ENCODE measurements at places on chromosomes 2 and 18.

- DNase-seq = no peak
Observed at GRCh38 chr2:162435157-162435556, 91.2 kb downstream of the GCA start.

GRCh38 chr2:101133492-101134100 lies 17.6 kb downstream of the TBC1D8 start:
- DNase-seq = no peak

GRCh38 chr2:207385076-207385475 lies 144.7 kb upstream of the CREB1 start:
- DNase-seq = no peak

DNA sequence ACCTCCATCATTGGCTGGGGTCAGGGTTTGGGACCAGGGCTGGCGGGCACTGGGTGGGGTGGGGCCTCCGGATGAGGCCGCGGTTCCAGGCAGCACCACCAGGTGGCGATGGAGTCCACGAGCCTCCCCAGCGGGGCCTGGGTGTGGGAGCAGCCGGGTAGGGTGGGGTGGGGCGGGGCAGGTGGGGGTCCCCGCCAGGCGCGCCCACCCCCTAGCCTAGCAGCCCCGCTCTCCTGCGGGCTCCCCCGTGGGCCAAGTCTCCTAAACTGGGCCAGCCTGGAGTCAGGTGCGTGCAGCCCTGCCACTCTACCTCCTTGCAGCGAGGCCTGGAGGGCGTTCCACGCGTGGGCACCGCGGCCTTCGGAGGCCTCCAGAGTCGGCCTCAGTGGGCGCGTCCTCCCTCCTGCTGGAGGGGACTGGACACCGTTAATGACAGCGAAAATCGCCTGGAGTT lies 187.5 kb downstream of the TWIST2 start:
- DNase-seq = peak; percentile 59

DNA sequence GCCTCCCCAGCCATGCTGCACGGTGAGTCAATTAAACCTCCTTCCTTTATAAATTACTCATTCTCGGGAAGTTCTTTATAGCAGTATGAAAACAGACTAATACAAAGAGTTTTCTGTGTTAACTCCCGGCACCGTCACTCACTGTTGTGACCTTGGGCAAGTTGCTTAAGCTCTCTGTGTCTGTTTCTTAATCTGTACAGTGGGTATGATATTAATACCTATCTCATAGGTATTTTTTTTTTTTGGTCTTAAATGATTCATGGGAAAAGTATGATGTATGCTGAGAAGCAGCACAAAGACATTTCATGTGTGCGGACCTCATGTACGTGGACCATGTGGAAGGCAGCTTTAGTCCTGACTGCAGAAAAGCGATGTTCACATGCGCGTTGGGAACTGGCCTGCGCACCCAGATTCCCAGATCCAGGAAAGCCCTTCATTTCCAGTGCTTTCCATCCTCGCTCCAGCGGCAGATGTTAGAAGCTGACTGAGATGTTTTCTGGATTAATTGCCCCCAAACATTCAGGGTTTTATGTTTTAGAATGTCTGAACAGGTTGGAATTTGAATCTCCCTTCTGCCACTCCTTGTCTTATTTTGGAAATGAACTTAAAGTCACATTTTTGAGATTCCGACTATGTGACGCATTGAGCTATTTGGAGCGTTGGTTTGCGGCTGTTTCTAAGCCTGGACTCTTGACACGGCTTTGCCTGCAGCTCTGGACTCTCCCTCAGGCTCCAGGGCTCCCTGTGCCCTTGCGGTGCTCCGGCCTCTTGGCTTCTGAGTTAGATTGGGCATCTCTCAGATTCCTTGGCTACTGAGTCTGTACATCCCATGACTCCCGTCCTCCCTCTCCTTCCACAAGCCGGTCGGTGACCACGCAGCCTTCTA lies 61.4 kb downstream of the SLC4A3 start:
- no peak for DNase-seq

DNA sequence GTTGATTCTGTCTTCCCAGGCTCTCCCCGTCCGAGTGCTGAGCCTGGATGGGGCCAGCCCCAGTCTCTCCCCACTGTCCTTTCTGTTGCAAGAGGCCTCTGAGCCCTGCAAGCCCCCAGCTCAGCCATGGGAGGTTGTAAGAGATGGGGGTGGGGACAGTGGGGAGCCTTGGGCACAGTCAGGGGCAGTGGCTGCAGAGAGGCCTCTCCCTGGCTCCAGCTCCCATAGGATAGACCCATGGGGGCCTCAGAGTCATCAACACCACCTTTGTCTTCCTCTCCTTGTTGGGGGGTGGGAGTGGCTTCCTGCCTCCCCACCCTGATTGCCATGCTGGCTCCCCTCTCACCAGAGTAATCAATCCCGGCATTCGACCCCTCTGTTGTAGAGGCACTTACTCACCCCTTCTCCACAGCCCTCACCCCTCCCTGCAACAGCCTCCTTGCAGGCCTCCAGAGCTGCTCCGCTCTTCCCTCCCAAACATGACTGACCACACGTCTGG lies 37.5 kb upstream of the NPAS2 start:
- DNase-seq = no peak

DNA sequence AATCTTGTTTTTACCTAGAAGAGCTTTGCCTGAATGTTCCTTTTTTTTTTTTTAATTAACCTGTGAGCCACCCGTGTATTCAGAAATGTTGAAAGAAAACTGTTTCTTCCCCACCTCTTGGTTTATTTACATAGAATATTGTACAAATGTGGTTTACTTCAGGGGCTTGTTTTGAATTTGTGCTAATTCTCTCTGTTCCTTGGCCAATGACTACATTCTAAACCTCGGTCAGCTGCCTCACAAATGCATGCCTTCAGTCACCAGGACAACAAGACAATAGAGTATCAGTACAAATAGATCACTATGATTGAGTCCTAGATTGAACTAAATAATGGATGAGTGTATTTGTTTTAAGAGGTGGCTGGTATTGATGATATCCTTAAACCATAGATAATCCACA lies 36.0 kb downstream of the AGFG1 start:
- DNase-seq = no peak

- no peak for DNase-seq
Observed at GRCh38 chr2:108301558-108301957, 12.9 kb downstream of the SULT1C2 start.

DNA sequence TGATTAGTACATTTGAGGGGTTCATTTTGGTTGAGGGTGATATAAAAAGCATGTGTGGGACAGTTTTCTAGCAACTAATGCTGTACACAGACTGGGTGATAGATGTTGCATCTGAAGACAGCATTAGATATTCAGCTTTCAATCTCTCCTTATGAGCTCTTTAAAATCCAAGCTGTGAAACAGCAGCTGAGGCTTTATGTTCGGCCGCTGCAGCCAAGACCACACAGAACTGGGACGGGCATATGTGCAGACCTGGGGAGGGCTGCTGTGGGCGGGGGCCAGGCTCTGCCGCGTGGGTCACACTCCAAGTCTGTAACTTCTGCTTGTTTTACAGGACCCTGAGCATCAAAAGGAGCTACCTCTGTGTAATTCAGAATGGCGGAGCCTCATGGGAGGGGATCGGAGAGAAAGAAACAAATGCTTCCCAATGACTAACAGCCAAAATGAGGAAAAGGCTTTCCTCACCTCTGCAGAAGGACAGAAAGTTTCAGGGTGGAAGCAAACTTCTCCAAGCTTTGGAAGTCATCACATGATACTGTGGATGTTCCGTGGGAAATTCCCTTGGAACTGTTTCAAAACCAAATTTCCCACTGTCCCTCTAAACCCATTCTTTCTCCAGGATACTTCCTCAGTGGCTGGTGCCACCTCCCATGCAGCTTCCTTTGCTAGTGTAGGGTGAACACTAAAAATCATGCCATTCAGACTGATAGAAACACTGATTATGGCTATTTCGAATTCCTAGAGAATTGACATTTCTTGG lies 711.9 kb upstream of the ID2 start:
- no peak for DNase-seq

DNA sequence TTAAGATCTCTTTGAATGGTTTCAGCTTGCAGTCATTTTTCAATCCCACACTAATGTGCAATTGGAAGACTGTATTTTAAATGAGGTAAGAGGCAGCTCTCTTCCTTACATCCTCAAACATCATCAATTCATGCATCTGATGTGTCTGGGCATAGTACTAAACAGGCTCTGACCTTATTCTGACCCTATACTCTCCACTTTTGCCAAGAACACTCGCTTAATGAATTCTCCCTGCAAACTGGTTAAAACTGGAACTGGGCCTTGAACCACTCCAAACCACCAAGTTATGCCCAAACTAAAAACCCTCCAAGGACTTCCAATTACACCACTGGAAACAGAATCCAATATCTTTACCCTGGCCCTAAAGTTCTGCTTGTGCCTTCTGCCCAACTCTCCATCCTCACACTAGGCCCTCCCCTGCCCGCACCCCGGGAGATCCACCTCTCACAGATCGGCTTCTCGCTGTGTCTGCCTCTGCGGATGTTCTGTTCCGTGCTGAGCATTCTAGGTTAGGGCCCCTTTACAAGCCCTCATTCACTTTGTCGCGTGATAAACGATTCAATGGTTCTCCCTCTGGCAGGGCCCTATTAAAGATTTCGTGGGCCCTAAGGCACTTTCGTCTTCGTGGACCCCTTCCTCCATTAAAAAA lies 1.2 kb downstream of the M1AP start:
- no peak for DNase-seq

GRCh38 chr18:46397174-46397573 lies 259.8 kb downstream of the LOXHD1 start:
- no peak for DNase-seq

- DNase-seq = no peak
Observed at GRCh38 chr2:79388024-79388423, 124.8 kb upstream of the CTNNA2 start.

DNA sequence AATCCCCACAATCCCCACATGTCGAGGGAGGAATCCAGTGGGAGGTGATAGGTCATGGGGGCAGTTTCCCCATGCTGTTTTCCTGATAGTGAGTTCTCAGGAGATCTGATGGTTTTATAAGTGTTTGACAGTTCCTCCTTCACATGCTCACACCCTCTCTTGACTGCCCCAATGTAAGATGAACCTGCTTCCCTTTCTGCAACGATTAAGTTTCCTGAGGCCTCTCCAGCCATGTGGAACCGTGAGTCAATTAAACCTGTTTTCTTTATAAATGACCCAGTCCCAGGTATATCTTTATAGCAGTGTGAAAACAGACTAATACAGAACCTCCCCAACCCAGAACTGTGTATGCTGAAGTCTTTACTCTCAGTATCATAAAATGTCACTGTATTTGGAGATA lies 289.5 kb upstream of the MMADHC start:
- DNase-seq = no peak

- no peak for DNase-seq
Observed at GRCh38 chr2:125516496-125517109, 1139.4 kb upstream of the GYPC start.

All from stimulated activated CD4-positive, alpha-beta T cell treated with anti-CD3 and anti-CD28 coated beads, Interleukin-1b, Interleukin-23, amount 100 ng/mL, for 4 hours (primary cell).